ENCODE measurements at places on chromosomes 6 and 20. TPM values are rescaled to one million over a fixed set of nuclear protein-coding genes. Genes with fewer than 3 reads are reported as not detected.

DNA sequence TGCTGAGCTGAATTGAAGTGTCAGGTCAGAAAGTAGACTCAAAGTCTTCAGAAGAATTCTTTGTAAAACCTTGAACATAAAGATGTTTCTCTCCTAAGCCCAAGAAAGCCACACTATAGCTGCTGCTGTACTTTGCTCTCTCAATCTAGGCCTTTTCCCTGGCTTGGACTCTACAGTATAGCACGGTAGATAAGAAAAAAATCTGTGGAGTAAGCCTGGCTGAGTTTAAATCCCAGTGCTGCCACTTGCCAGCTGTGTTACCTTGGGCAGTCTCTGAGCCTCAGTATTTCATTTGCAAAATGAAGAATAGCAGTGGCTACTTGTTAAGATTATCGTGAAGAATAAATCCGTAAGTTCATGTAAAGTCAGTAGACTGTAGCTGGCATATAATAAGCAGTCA is 53.3 kb upstream of the UFL1 start:
- no peaks in the 10 kb centered on the region for H3K27me3 ChIP-seq
- no peak overlapping the region for H3K27ac ChIP-seq
- no peaks in the 10 kb centered on the region for H3K4me1 ChIP-seq
- DNase-seq = no peak

- H3K4me3 ChIP-seq = no peak overlapping the region
- no peaks in the 10 kb centered on the region for H3K4me1 ChIP-seq
- peak; percentile 55 for DNase-seq
- H3K27me3 ChIP-seq = no peaks in the 10 kb centered on the region
- no peak overlapping the region for H3K27ac ChIP-seq
Measured at GRCh38 chr6:96450082-96450769, 71.4 kb upstream of the UFL1 start.

- no peak overlapping the region for H3K4me3 ChIP-seq
- H3K27ac ChIP-seq = no peak overlapping the region
- H3K27me3 ChIP-seq = peaks cover 30% of the 10 kb centered on the region
- DNase-seq = no peak
- no peaks in the 10 kb centered on the region for H3K36me3 ChIP-seq
- H3K4me1 ChIP-seq = peaks cover 9% of the 10 kb centered on the region
Measured at GRCh38 chr20:38649275-38649891, 47.8 kb downstream of the ARHGAP40 start.

DNA sequence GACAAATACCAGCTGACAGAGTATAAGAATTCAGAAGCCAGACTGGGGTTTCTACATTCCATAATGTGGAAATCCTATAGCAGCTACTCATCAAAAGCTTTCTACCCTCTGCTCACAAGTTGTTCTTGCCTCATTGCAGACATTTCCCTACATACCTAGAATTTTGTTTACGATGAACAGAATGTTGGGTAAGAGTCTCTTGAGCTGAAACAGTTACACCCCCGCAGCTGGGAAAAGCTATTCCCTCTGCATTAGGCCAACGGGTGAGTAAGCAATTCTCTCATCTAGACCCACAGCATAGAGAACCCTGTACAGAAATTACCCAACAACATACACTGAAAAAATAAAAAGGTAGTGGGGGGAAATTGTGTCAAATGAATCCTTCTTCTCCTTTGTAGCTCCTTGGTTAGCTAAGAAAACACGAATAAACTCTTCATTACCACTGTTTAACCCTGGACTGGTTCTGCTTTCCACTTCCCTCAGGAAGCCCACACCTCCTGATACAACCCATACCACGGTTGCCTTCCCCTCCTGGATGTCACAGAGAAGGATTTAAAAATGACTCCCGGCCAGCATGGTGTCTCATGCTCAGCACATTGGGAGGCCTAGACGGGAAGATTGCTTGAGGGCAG is 215.0 kb upstream of the SHLD1 start:
- no peak overlapping the region for H3K4me3 ChIP-seq
- H3K27ac ChIP-seq = peak overlapping the region; percentile 9
- peaks cover 24% of the 10 kb centered on the region for H3K4me1 ChIP-seq
- H3K27me3 ChIP-seq = no peaks in the 10 kb centered on the region
- DNase-seq = no peak
- H3K36me3 ChIP-seq = no peaks in the 10 kb centered on the region

DNA sequence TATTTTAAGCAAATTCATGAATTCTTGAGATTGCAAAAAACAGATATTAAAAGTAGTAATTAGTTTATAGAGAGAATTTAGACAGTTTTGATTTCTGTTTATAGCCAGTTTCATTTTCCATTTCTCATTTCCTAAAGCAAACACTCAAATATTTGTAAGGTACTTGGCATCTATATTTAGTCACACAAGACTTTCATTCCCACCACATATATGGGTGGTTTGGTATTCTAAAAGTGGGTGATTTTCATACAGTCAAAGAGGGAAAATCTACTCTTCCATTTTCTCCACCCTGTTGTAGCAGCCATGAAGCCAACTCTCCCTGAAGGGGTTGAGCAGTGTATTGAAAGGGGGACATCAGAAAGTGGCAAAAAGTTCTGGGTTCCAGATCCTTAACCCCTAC is 181.1 kb upstream of the SUPT3H start:
- H3K27ac ChIP-seq = no peak overlapping the region
- H3K4me3 ChIP-seq = no peak overlapping the region
- H3K27me3 ChIP-seq = no peaks in the 10 kb centered on the region
- H3K4me1 ChIP-seq = peaks cover 3% of the 10 kb centered on the region

DNA sequence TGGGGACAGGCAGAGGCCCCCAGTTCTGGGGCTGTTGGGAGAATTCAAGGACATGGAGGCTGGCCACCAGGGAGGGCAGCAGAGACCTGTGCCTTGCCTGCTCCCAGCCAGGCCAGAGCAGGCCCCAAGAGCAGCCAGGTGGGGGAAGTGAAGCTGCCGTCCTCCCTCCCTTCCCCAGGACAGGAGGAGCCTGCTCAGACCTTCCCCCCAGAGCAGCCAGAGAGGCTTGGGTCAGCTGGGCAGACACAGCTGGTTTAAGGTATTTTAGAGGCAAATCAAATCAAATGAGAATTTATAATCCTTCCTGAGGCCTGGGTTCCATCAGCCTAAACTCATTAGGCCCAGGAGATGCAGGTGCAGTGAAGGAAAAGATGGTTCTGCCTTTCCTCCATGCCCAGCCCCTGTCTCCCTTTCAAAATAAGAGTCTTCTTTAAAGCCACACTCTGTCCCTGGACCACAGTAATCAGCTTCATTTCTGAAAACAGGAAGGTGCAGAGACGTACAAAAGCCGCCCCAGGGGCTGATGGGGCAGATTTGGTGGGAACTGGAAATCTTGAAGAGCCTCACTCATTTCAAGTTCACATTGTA is 21.7 kb downstream of the BMP7 start:
- no peak overlapping the region for H3K27ac ChIP-seq
- H3K27me3 ChIP-seq = peaks cover 9% of the 10 kb centered on the region
- DNase-seq = no peak
- H3K4me3 ChIP-seq = no peak overlapping the region

GRCh38 chr20:34875642-34876405 is 588 bp upstream of the ACSS2 start:
- peaks cover 56% of the 10 kb centered on the region for H3K4me1 ChIP-seq
- H3K27me3 ChIP-seq = no peaks in the 10 kb centered on the region
- H3K36me3 ChIP-seq = no peaks in the 10 kb centered on the region
- peak; percentile 100 for DNase-seq
- peak overlapping the region; percentile 82 for H3K4me3 ChIP-seq

GRCh38 chr6:107819964-107820337 is 4.2 kb downstream of the SCML4 start:
- peak overlapping the region; percentile 27 for H3K4me3 ChIP-seq
- no peak overlapping the region for H3K27ac ChIP-seq
- H3K27me3 ChIP-seq = peaks cover 7% of the 10 kb centered on the region
- DNase-seq = no peak

- peak overlapping the region; percentile 98 for H3K27ac ChIP-seq
- H3K36me3 ChIP-seq = peaks cover 46% of the 10 kb centered on the region
- peak; percentile 87 for DNase-seq
Measured at GRCh38 chr6:33312361-33313104, 1.3 kb downstream of the TAPBP start.

DNA sequence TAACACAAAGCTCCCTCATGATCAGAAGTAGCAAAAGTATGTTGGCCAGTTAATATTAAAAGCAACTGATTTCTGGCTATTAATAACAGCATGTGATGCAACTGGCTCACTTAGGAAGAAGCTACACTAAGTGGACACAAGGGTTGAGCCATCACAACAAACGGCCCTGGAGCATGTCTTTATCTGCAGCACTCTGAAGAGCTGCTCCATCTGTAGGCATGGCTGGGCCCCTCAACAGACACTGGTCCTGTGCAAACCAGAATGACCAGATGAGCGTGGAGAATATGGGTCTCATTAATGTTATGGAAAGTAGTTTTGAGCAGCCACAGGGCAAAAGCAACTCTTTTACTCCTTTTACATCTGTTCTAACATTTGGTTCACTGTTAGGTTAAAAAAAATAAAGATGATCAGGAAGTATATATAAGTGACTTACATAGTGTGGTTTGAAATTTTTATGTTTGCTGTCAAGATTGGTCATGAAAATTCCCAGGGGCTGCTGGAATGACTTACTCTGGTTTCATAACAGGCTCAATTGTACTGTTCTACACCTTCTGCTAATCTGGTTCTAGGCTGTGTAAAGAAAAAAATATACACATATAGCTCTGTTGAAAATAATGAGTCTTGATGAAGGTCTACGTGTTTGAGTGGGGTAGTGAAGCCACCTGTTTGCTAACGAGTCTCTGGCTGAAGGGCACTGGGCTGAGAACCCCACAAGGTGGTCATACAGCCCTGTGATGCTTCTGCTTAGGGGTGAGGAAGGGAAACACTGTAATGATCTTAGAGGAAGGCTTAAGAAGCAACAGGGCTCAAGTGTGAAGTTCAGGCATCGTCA is 58.1 kb downstream of the INSM1 start:
- no peaks in the 10 kb centered on the region for H3K27me3 ChIP-seq
- H3K27ac ChIP-seq = no peak overlapping the region
- H3K4me1 ChIP-seq = no peaks in the 10 kb centered on the region

- no peak overlapping the region for H3K27ac ChIP-seq
- no peak overlapping the region for H3K4me3 ChIP-seq
- no peaks in the 10 kb centered on the region for H3K27me3 ChIP-seq
- no peaks in the 10 kb centered on the region for H3K36me3 ChIP-seq
- H3K4me1 ChIP-seq = no peaks in the 10 kb centered on the region
Measured at GRCh38 chr6:89951574-89952104, 57.4 kb downstream of the GJA10 start.

DNA sequence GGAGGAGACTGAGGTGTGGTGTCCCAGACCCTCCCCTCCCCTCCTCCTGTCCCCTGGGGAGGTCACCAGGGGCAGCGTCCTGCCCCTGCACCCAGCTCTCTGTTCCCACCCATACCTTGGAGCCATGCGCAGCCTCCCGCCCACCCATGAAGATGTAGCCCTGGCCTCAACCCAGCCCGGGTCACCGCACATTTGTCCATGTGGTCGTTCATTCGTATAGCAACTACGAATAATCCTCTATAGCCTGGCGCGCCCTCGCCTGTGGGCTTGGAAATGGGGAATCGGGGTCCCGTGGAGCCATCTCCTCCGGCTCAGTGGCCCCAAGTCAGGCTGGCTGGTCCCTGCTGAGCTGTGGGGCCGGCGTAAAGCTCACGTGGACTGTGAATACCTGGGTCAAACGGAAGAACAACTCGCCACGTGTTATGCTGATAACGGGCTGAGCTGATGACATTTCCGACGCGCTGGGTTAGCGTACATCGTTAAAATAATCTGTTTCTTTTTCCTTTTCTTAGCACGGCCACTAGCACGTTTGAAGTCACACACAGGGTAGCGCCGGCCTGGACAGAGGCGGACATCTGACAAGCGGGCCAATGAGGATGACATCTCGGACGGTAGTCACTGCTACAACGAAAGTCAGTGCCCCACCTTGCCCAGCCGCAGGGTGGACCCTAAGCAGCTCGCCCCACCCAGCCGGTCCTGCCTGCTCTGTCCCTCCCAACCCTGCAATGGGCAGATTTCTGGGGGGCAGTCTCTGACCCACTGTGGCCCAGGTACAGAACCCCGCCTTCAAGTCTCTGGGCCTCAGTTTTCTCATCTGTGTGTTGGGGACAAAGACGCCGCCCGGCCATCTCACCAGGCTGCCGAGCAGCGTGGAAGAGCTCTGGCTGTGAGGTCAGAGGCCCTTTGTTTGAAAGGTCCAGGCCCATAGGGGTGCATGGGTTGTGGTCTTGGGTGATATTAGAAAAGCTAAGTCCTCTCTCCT is 19.8 kb upstream of the RBBP8NL start:
- H3K4me3 ChIP-seq = no peak overlapping the region
- H3K4me1 ChIP-seq = no peaks in the 10 kb centered on the region
- DNase-seq = no peak
- no peak overlapping the region for H3K27ac ChIP-seq
- H3K36me3 ChIP-seq = no peaks in the 10 kb centered on the region

- H3K36me3 ChIP-seq = no peaks in the 10 kb centered on the region
- H3K27ac ChIP-seq = no peak overlapping the region
- H3K4me3 ChIP-seq = no peak overlapping the region
- no peaks in the 10 kb centered on the region for H3K4me1 ChIP-seq
- DNase-seq = no peak
- no peaks in the 10 kb centered on the region for H3K27me3 ChIP-seq
Measured at GRCh38 chr6:156421933-156422332, 355.2 kb upstream of the ARID1B start.

GRCh38 chr20:59006864-59007664 is at the start of gene CTSZ:
Gene CTSZ (minus strand): TSS chr20:59007254. CDS start chr20:59007128, 126 bp downstream.
- H3K4me1 ChIP-seq = peaks cover 71% of the 10 kb centered on the region
- H3K36me3 ChIP-seq = peaks cover 16% of the 10 kb centered on the region
- H3K27me3 ChIP-seq = no peaks in the 10 kb centered on the region

- no peak overlapping the region for H3K4me3 ChIP-seq
- H3K36me3 ChIP-seq = no peaks in the 10 kb centered on the region
- no peak for DNase-seq
- no peaks in the 10 kb centered on the region for H3K27me3 ChIP-seq
- no peak overlapping the region for H3K27ac ChIP-seq
Measured at GRCh38 chr6:3466488-3467219, 9.8 kb upstream of the SLC22A23 start.

- H3K4me1 ChIP-seq = no peaks in the 10 kb centered on the region
- no peaks in the 10 kb centered on the region for H3K36me3 ChIP-seq
- H3K27ac ChIP-seq = no peak overlapping the region
- DNase-seq = no peak
- no peak overlapping the region for H3K4me3 ChIP-seq
Measured at GRCh38 chr6:15754035-15754705, 91.3 kb upstream of the DTNBP1 start.

SOD2 gene
- 352 TPM for total RNA-seq

GCNT2 gene
- 32.2 TPM for total RNA-seq

PI16 gene
- 11.9 TPM for total RNA-seq

LRP11 gene
- 38.3 TPM for total RNA-seq

PGBD1 gene
- total RNA-seq = 3.5 TPM

TREM1 gene
- total RNA-seq = 160 TPM

TTK gene
- total RNA-seq = 1.7 TPM

GRM4 gene
- total RNA-seq = not detected

GRM1 gene
- total RNA-seq = 0.09 TPM

EPHA7 gene
- 0.86 TPM for total RNA-seq

Measured in lower lobe of right lung (tissue), 2 donors.